ENCODE measurements at places on chromosomes 2 and 18. TPM values are rescaled to one million over a fixed set of nuclear protein-coding genes. Genes with fewer than 3 reads are reported as not detected.

DNA sequence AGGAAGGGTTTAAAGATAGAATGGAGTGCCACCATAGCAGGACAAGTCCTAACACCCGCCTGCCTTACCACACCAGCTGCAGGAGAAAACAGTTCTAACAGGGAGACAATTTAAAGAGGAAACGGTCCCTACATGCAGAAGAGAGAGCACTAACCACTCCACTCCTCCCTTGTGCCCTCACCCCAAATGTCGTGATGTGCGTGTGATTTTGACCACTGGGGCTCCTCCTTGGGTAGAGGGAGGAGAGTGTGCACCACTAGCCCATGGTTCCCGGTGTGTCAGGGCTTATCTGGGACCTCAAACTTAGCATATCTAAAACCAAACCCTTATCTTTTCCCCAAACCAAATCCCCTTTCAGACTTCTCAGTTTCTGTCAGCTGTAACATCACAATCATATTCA, 105.5 kb upstream of the CCDC68 start:
- no peaks in the 10 kb centered on the region for H3K4me1 ChIP-seq
- H3K4me3 ChIP-seq = no peak overlapping the region
- no peaks in the 10 kb centered on the region for H3K36me3 ChIP-seq
- DNase-seq = no peak

NT5DC4 gene
- not detected for total RNA-seq

GRCh38 chr2:156589381-156590079, 153.4 kb downstream of the GPD2 start:
- no peak overlapping the region for H3K27ac ChIP-seq
- no peak overlapping the region for H3K4me3 ChIP-seq
- no peaks in the 10 kb centered on the region for H3K36me3 ChIP-seq
- peaks cover 4% of the 10 kb centered on the region for H3K4me1 ChIP-seq

DNA sequence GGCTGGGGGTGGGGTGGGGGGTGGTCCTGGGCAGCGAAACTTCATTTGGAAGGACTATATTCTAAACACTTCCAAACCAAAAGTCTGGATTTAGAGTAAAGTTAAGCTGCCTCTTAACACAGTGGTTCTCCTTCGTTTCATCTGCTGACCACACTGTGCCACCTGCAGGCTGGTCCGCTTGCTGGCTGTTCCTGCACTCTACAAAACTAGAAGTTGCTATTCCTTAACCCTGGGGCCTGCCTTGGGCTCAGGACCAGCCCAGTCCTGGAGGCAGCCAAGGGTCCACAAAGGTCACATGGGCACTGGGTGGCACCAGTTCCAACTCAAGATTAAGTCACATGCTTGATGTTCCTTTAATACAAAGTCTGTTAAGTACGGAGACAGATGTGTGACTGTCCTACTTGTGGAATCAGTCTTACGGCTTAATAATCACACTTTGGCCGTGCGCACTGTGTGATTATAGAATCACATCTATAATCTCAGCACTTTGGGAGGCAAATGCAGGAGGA, 195.4 kb downstream of the FAM210A start:
- no peak overlapping the region for H3K4me3 ChIP-seq
- H3K27ac ChIP-seq = no peak overlapping the region
- no peaks in the 10 kb centered on the region for H3K27me3 ChIP-seq
- peaks cover 35% of the 10 kb centered on the region for H3K4me1 ChIP-seq

DNA sequence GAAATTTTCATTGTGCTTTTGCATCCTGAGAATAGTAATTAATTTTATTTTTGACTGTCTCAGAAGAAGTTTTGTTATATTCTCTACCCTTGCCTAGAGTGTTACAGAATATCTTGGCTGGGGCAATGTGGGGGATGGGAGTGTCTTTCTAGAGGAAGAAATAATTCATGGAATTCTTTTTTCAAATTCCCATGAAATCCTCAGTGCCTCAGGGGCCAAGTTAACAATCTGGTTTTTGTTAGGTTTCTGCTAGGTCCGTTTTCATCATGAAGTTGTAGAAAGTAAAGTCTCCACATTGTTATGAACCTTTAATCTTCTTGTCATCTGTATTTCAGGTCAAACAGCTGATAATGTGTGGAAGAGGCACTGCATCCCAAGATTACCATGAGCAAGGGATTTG, 145.6 kb upstream of the GYPC start:
- no peak overlapping the region for H3K4me3 ChIP-seq
- no peak overlapping the region for H3K27ac ChIP-seq
- no peaks in the 10 kb centered on the region for H3K4me1 ChIP-seq

GRCh38 chr2:167703441-167703840, 544.0 kb downstream of the STK39 start:
- no peaks in the 10 kb centered on the region for H3K36me3 ChIP-seq
- no peaks in the 10 kb centered on the region for H3K4me1 ChIP-seq
- DNase-seq = no peak
- no peak overlapping the region for H3K27ac ChIP-seq
- H3K4me3 ChIP-seq = no peak overlapping the region
- H3K27me3 ChIP-seq = no peaks in the 10 kb centered on the region

DNA sequence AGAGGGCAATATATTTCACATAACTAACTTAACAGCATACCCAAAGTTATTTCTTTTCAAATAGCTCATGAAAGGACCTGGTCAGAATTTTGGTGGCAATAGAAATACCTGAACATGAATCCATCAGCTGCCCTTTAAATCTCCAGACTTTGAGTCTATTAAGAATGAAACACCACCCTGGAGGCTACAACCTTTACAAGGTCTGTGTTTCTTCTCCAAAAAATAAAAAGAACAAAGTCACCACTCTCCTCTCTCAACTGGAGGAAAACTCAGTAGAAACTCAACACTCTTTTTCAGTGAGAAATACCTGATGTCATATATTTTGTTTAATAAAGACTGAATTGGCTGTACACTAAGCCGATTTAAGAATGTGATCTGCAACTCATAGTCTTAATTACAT, 204.3 kb downstream of the AGPS start:
- no peaks in the 10 kb centered on the region for H3K27me3 ChIP-seq
- H3K4me1 ChIP-seq = no peaks in the 10 kb centered on the region
- H3K27ac ChIP-seq = no peak overlapping the region
- no peak overlapping the region for H3K4me3 ChIP-seq

DNA sequence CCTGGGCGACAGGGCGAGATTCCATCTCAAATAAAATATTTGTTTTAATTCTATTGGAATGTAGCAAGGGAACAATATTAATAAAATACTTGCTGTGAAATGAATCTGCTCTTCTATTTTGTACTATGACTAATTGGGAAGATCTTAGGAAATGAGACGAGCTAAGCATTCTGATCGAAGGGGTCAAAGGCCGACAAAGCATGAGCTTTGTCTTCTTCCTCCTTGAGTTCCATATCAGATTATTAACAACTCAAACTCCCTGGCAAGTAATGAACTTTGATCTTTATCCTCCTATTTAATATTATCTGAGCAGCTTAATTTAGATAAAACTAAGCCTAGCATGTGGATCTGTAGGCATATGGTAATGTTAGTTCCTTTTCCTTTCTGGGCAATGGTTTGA, 15.5 kb downstream of the GEMIN6 start:
- no peak for DNase-seq
- H3K4me1 ChIP-seq = no peaks in the 10 kb centered on the region
- H3K4me3 ChIP-seq = no peak overlapping the region
- no peaks in the 10 kb centered on the region for H3K27me3 ChIP-seq

All from activated naive CD8-positive, alpha-beta T cell treated with anti-CD3 and anti-CD28 coated beads for 36 hours (primary cell).